ENCODE measurements at places on chromosomes 6 and 20.

DNA sequence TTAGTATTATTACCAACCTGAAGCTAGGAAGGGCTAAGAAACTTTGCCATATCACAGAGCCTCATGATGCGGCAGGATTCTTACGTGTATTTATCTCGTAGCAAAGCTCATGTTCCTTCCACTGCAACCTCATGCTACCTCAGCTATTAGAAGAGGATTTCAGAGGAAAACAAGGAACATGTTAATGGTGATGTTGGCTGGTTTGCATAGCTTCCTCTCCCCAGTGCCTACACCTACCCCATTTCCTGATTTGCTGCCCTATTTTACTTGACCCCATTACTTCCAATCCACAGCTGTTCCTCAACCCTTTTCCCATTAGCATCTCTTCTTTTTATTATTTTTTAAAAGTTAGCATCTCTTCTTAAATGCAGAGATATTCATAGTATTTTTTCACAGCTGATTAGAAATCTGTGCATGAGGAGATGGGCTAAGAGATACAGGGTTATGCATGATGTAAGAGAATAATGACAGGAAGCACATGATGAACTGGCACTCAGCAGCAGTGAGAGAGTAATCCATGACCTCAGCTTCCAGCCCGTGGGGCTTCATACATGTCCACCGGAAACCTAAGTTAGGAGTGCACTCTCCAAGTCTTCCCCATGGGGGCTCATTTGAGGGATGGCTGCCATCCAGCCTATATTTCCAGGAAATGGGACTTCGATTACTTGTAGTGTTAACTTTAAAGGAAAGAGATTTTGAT lies 106.1 kb upstream of the ASF1A start:
- no peak for DNase-seq

- DNase-seq = no peak
Measured at GRCh38 chr20:32583581-32584070, 1.5 kb downstream of the NOL4L start.

GRCh38 chr20:51902933-51903332 lies 100.6 kb upstream of the SALL4 start:
- DNase-seq = no peak

DNA sequence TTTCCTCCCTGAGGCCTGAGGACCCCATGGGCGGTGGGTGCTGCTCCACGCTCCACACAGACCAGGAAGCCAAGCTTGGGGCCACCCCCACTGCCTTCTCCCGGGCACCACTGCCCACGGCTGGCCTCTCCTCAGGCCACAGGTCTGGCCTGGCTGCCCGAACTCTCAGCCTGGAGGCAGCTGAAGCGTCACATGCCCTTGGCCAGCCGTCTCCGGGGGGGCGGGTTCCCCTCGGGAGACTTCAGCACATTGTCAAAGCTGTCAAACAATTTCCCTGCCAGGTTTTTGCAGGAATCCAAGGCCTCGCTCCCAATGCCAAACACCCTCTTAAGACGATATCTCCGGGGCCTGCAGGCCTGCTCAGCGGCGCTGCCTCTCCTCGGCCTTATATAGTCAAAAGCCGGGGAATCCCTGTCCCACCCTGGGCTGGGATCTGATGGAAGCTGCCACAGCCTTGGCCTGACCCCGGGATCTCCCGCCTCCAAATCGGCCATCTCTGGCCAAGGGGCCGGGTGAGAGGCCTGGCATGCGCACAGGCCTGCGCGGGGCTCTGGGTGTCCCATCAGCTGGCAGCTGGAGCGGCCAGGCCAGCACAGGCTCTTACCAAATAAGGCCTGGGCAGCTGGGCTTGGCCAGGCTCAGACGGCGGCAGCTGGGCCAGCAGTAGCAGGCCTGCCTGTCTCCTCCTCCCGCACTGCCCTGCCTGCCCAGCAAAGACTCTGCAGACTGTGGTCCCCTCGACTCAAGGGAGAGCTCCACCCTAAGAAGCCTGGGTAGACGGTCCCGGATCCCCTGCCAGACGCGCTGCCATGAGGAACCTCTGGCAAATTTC lies 49.7 kb downstream of the RBM38 start:
- DNase-seq = no peak

GRCh38 chr6:143026696-143027449 lies 33.8 kb upstream of the AIG1 start:
- DNase-seq = peak; percentile 21
